ENCODE measurements at places on chromosomes 5 and 9.
A peak's percentile ranks its signal among the peaks of the same experiment; 100 is the strongest.

DNA sequence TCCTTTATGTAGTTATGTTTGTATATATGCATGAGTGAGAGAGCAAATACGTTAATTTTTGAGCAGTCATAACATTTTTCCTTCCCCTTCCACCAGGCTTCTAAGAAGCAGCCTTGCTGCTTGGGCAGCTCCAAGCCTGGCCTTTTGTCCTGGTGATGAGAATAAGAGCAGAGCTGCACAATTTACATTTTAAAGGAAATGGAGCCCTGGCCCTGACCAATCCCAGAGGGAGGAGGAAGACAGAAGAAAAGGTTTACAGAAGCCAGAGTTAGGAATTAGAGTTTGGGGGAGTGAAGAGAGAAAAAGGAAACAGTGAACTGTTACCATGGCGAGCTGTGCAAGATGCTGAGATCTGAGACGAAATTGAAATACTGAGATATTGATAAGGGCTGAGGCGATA lies 25.3 kb upstream of the EFNA5 start:
- DNase-seq: no peak
- H3K4me1 ChIP-seq: no peaks in the 10 kb centered on the region
- no peak overlapping the region for H3K4me3 ChIP-seq
- no peaks in the 10 kb centered on the region for H3K36me3 ChIP-seq
- H3K27me3 ChIP-seq: no peaks in the 10 kb centered on the region
- no peak overlapping the region for H3K27ac ChIP-seq

DNA sequence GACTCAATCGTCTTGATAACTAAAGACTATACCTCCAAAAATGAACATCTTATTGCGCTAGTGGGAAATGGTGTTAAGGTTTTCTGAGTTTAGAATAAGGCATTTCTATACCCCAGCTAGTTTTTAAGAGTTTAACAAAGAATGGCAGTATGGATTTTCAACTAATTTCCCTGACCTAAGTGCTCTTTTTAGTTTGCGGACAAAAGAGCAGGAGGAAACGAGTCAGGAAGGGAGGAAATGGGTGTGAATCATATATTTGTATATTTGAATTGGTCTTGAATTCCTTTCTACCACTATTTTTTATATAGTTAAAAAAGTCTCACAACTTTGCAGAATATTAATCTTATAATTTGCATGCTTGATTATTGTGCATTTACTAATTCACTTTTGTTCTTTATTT lies 516.3 kb upstream of the ZNF608 start:
- H3K36me3 ChIP-seq: no peaks in the 10 kb centered on the region
- no peak for DNase-seq
- H3K4me3 ChIP-seq: no peak overlapping the region
- no peaks in the 10 kb centered on the region for H3K4me1 ChIP-seq

- peaks cover 4% of the 10 kb centered on the region for H3K4me1 ChIP-seq
- no peak overlapping the region for H3K4me3 ChIP-seq
- no peak overlapping the region for H3K27ac ChIP-seq
- peaks cover 15% of the 10 kb centered on the region for H3K36me3 ChIP-seq
- DNase-seq: no peak
- no peaks in the 10 kb centered on the region for H3K27me3 ChIP-seq
Observed at GRCh38 chr9:121207371-121207940, 5.8 kb upstream of the RAB14 start.

GRCh38 chr9:23606107-23606506 lies 219.9 kb downstream of the ELAVL2 start:
- no peaks in the 10 kb centered on the region for H3K4me1 ChIP-seq
- H3K4me3 ChIP-seq: no peak overlapping the region
- no peak overlapping the region for H3K27ac ChIP-seq
- DNase-seq: no peak
- no peaks in the 10 kb centered on the region for H3K36me3 ChIP-seq

DNA sequence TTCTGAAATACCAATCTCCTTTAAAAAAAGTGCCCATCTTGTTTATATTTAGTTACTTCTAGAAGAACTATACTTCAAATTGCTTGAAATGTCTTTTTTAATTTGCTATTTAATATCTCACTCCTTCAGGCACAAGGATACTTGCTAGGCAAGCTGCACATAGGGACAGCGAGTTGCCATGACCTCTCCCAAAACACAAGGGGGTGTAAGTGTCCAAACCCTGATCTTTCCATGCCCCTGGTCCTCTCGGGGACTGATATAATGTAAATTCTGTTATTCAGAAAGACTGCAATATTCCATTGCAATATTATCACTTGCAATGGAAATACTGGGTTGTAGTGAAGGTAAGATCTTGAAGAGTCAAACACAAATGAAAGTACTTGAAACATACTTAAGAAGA lies 480.4 kb downstream of the CETN3 start:
- H3K27me3 ChIP-seq: no peaks in the 10 kb centered on the region
- no peaks in the 10 kb centered on the region for H3K4me1 ChIP-seq
- DNase-seq: no peak
- no peak overlapping the region for H3K4me3 ChIP-seq

DNA sequence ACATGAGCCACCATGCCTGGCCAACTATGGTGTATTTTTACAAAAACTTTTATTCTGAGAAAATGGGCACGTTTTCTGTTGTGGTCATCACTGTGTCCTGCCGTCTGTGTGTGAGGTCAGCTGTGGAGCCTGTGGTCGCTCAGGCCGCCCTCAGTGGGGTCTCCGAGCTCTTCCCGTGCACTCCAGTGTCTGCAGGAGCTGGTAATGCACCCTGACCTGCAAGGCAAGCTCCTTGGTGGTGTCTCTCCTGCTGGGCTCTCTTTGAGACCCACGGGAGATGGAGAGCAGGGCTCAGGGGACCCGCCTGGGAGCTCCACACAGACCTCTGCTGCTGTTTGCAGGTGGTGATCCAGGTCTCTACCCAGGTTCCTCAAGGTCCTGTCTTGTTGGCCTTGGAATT lies 9.6 kb upstream of the AHRR start:
- no peak overlapping the region for H3K27ac ChIP-seq
- H3K27me3 ChIP-seq: no peaks in the 10 kb centered on the region
- no peak overlapping the region for H3K4me3 ChIP-seq
- H3K4me1 ChIP-seq: no peaks in the 10 kb centered on the region

- H3K27ac ChIP-seq: no peak overlapping the region
- H3K36me3 ChIP-seq: no peaks in the 10 kb centered on the region
Observed at GRCh38 chr5:59615272-59615671, 278.3 kb downstream of the PDE4D start.

DNA sequence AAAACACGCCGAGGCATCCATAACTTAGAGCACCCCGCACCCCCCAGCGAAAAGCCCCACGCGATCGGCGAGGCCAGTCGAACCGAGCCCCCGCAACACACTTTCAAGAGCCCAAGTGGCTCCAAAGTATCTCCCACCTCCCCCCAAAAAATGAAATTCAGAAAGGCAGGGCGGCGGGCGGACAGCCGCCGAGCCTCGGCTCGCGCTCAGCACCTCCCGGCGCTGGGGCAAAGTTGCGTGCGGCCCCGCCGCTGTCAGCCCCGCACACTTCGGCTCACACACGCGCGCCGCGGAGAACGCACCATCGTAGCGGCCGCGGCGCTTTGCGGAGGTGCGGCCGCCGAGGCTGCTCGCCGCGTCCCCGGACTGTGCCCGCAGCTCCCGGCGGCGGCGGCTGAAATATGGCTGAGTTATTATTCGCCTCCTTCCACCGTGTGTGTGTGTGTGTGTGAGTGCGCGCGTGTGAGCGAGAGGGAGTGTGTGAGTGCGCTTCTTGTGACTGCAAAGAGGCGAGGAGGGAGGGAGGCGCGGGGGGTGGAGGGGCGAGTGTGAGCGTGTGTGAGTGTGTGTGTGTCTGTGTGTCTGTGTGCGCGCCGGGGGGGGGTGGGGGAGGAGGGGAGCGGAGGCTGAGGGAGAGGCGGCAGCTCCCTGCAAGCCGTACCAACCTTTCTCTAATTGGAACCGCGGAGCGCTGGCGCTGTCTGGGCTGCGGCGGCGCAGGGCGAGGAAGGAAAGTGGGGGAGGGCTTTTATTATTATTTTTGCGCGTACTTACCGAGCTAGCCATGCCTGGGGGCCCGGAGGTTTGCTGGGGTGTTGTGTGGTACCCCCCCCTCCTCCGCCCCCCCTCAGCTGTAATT lies 599 bp downstream of the MLLT3 start:
- peak overlapping the region; percentile 93 for H3K27ac ChIP-seq
- H3K4me1 ChIP-seq: peaks cover 61% of the 10 kb centered on the region
- H3K27me3 ChIP-seq: no peaks in the 10 kb centered on the region
- H3K36me3 ChIP-seq: no peaks in the 10 kb centered on the region
- H3K4me3 ChIP-seq: peak overlapping the region; percentile 94

DNA sequence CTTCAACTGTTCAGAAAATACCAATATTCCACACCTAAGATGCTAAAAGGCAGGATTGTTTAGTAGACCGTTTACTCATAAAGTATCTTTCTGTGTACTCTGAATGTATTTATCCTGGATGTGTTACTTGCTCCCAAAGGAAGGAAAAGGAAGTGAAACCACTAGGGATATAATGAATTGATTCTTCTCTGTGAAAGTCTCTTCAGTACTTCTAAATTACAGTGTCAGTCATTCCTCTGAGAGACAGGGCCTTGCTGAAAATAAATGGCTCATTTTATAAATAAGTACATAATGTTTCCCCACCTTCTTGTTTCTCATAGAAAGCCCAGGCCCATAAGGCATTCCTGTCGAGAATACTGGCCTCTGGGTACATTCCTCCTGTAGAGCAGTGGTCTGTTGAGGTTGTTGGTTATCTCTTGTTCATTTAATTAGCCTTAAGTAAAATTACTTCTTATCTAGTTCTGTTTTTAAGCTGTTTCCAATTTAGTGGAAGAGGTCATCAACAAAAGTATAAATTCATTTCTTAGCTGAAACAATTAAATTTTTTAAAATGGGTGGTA lies 1.6 kb downstream of the HAPLN1 start:
- H3K27me3 ChIP-seq: no peaks in the 10 kb centered on the region
- no peak for DNase-seq
- peaks cover 5% of the 10 kb centered on the region for H3K4me1 ChIP-seq
- no peak overlapping the region for H3K27ac ChIP-seq

DNA sequence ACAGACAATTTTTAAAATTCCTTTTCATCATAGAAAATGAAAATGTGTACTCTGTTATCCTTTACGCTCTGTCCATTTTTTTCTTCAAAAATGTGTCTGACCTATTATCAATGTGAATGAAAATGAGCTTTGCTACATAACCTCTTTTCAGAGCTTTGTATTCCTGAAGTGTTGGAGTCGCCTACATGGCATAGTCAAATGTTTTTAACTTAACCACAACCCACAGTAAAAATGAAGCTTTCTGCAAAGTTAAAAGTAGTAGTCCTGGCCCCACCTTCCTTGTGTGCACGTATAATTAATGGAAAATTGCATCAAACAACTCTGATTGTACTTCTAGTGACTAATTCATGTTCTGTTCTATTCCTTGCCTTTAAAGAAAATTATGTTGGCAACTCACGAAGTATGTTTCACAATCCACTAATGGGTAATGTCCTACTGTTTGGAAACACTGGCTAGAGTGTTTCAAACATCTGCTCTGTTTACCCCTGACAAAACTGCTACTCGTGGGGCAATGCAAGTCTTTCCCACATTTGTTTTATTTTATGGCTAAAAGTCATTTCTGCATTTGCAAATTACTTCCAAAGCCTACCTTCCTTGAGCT lies 18.6 kb upstream of the PSAT1 start:
- no peaks in the 10 kb centered on the region for H3K4me1 ChIP-seq
- H3K27ac ChIP-seq: peak overlapping the region; percentile 36
- DNase-seq: no peak
- no peak overlapping the region for H3K4me3 ChIP-seq
- no peaks in the 10 kb centered on the region for H3K36me3 ChIP-seq
- no peaks in the 10 kb centered on the region for H3K27me3 ChIP-seq

GRCh38 chr5:136052692-136053335 lies 24.0 kb downstream of the TGFBI start:
- no peak overlapping the region for H3K4me3 ChIP-seq
- DNase-seq: no peak
- H3K4me1 ChIP-seq: peaks cover 30% of the 10 kb centered on the region
- H3K27ac ChIP-seq: peak overlapping the region; percentile 75

DNA sequence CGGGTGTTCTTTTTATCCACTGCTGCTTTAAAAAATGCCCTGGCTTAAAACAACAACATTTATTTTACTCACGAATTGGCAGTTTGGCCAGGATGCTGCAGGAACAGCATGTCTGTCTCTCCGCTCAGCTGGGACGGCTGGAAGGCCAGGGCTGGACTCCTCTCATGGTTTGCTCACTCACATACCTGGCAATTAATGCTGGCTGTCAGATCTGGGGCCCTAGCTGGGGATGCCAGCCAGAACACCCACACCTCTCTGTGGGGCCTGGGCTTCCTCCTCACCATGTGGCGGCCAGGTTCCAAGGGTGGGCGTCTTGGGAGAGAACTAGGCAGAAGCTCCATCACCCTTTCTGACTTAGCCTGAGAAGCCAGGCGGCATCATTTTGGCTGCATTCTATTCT lies 189.1 kb upstream of the IL12B start:
- H3K4me3 ChIP-seq: no peak overlapping the region
- H3K27ac ChIP-seq: no peak overlapping the region
- H3K36me3 ChIP-seq: no peaks in the 10 kb centered on the region
- DNase-seq: no peak

- H3K4me3 ChIP-seq: no peak overlapping the region
- H3K27ac ChIP-seq: no peak overlapping the region
- no peaks in the 10 kb centered on the region for H3K27me3 ChIP-seq
- H3K36me3 ChIP-seq: peaks cover 93% of the 10 kb centered on the region
- DNase-seq: no peak
Observed at GRCh38 chr9:120526534-120526933, 53.4 kb downstream of the CDK5RAP2 start.

GRCh38 chr9:135076143-135076875 lies 11.2 kb upstream of the OLFM1 start:
- H3K4me3 ChIP-seq: peak overlapping the region; percentile 77
- DNase-seq: no peak
- H3K36me3 ChIP-seq: no peaks in the 10 kb centered on the region
- peaks cover 8% of the 10 kb centered on the region for H3K4me1 ChIP-seq
- no peak overlapping the region for H3K27ac ChIP-seq
- H3K27me3 ChIP-seq: no peaks in the 10 kb centered on the region

- H3K27ac ChIP-seq: no peak overlapping the region
- DNase-seq: no peak
- H3K4me3 ChIP-seq: no peak overlapping the region
- no peaks in the 10 kb centered on the region for H3K27me3 ChIP-seq
Observed at GRCh38 chr9:81552581-81552991, 136.8 kb downstream of the TLE1 start.

DNA sequence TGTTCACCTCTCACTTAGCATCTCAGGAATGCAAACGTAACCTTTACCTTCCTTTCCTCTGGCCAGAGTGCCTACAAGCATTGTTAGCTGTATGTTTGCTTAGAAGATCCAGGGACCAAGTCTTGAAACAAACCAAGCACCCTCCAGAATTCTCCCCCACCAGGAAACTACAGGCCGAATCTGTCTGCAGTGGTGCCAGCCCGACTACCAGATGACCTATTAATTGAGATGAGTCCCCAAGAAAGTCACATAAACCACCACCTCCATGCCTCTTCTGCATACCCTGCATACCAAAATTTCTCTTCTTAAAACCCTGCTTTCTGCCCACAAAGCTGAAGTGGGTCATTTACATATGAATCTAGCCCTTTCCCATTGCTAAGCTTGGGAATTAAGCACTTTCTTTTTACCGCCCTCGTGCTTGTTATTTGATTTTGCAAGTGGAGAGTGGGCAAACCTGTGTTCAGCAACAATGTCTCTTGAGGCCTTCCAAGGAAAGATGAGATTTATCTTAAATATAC lies 1239.1 kb downstream of the CDH12 start:
- H3K36me3 ChIP-seq: no peaks in the 10 kb centered on the region
- no peak overlapping the region for H3K4me3 ChIP-seq
- no peaks in the 10 kb centered on the region for H3K27me3 ChIP-seq
- H3K27ac ChIP-seq: no peak overlapping the region

GRCh38 chr5:138369706-138370105 lies 17.2 kb downstream of the KDM3B start:
- peaks cover 7% of the 10 kb centered on the region for H3K4me1 ChIP-seq
- H3K27ac ChIP-seq: no peak overlapping the region

All from esophagus squamous epithelium (tissue), 5 donors.